ENCODE measurements at places on chromosomes 3 and 15. TPM values are rescaled to one million over a fixed set of nuclear protein-coding genes. Genes with fewer than 3 reads are reported as not detected.

Gene GANC
- total RNA-seq = 24.6 TPM

DNA sequence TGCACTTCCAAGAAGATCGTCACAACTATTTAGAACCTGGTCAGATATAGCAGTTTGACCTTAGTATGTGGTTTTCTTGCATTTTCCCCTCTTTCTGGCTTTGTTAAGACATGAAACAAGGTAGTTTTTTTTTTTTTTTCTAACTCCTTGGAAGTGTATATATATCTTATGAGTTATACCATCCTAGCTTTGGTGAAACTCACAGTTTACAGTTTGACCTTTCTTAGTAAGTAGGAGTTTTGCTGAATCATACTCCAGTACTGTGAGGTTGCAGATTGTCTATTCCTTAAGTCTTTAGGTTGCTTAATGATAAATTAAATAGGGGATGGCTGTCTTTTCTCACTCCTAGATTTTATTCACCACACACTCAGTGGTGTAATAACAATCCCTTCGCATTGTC, 325.0 kb downstream of the RBMS3 start:
- peak; percentile 70 for DNase-seq

- DNase-seq = no peak
Measured at GRCh38 chr3:98984024-98984423, 82.5 kb upstream of the DCBLD2 start.

DNA sequence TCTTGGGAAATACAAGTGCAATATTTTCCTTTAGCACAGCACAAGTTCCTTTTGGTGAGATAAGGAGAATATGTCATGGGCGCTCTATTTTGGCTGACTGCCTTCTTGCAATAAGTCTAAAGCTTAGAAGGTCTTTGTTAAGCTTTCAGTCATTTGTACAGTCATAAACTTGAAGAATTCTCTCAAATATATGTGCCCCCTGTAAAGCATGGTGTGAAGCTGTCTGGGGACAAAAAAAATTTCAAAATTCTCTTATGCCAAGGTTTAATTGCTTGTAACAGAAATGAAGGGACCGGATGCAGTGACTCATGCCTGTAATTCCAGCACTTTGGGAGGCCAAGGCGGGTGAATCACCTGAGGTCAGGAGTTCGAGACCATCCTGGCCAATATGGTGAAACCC, 21.7 kb upstream of the ARID3B start:
- DNase-seq = peak; percentile 82

DNA sequence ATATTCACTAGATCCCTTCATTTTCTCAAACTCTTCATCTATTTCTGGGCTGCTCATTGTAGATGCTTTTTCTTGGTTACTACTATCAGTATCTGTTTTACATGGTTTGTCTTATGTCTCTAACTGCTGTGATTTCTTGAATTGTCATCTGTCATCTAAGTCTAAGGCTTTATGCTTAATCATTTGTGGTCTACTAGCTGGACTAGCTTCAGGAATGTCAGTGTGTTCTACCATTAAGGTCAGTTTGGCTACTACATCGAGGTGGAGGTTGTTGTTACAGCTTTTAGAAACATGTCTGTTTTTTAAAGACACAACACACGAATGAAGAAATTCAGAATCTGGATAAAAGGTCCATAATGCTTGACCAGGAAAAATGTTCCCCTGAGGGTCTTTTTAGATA, 82.2 kb downstream of the ABI3BP start:
- DNase-seq = no peak

DNA sequence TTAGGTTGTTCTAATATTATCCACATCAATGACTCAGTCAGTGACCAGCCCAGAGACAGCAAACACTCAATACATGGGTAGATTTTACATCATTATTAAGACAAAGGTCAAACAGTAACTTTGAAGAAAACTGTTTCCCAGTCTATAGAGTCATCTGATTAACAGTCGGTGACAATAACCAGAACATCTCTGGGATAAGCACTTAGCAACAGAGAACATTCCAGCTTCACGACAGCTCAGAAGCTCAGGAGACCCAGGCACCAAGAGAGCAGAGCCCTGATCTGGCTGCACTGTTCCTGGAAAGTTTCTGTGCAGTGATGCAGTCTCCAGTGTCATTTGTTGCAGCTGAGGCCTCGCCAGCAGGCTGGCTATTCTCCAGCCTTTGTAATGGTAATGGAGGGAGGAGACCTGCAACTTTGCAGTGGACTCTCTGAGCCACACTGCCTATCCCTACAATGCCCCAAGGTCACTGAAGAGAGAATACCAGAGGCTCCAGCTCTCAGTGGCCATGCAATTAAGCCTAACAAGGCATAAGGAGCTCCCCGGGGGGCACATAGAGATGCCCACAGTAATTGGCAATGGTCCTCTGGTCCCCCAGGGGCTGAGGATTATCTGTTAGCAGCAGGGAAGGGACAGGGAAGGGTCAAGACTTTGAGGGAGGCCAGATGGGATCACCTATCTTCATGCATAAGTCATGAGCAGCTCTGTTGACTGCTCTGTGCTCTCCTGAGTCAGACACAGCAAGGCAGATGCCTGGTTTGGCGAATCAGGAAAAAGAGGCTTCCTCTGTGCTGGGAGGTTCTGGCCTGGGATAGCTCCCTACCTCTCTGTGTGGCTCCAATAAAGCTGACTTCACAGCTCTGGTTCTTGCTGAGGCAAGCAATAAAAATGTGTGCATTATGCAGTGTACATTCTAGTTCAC, 163.6 kb downstream of the CTNNB1 start:
- DNase-seq = no peak
